Activated naive CD4-positive, alpha-beta T cell treated with anti-CD3 and anti-CD28 coated beads, Interleukin-2, amount 10 ng/mL, durations not matched to agents 7 days and 5 days (primary cell): ENCODE measurements at places on chromosomes 12 and 14.

GRCh38 chr14:34211732-34212131 is 250.3 kb downstream of the SPTSSA start:
- DNase-seq, result no peak

GRCh38 chr12:41442896-41443295 is 254.8 kb downstream of the PDZRN4 start:
- no peak for DNase-seq

DNA sequence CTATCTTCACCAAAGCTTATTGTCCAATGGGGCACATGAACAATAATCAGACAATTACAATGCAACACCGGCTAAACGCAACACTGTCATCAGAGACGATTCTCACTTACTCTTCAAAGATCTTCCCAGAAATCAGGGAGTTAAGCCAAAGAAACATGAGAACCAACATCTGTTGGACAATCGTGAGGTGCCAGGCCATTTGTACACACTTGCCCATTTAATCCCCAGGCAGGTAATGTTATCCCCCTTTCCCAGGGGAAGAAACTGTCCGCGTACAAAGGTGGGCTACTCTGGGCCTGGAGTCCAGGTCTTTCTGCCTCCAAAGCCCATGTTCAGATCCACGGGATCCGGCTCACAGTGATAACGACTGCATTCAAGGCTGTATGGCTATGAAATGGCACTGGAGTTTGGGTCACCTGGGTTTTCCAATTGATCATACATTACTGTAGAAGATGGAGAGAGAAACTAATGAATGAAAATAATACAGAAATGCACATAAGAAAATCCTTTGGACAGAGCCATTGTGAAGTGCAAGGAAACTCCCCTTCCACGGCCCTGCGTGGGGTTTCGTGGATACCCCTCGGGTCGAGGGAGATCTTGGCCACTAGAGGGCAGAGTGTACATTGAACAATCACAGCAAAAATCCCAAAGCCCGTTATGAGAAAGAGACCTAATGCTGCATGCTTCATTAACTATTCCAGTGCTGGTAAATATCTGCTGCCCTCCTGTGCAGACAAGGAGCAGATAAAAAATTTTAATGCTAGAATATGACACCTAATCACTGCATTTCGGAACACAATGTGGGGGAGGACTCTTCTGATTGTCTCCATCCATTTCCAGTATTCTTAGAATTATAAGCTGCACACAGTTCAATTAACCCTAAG is 111.4 kb downstream of the EGLN3 start:
- DNase-seq, result peak; percentile 72

GRCh38 chr14:60642270-60643140 is 6.8 kb downstream of the SIX1 start:
- no peak for DNase-seq

DNA sequence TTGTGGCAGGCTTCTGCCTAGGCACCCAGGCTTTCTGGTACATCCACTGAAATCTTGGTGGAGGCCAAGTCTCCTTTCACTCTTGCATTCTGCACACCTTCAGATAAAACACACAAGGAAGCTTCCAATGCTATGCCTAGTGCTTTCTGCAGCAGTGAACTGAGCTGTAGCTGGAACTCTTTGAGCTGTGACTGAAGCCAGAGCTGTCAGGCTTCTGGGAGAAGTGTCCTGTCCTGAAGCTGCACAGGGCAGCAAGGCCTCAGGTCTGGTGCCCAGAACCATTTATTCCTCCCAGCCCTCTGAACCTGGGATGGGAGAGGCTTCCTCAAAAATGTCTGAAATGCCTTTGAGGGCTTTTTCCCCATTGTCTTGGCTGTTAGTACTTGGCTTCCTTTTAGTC is 941.7 kb downstream of the LRFN5 start:
- DNase-seq, result no peak

GRCh38 chr12:126093908-126094307 is 1028.7 kb downstream of the AACS start:
- no peak for DNase-seq

DNA sequence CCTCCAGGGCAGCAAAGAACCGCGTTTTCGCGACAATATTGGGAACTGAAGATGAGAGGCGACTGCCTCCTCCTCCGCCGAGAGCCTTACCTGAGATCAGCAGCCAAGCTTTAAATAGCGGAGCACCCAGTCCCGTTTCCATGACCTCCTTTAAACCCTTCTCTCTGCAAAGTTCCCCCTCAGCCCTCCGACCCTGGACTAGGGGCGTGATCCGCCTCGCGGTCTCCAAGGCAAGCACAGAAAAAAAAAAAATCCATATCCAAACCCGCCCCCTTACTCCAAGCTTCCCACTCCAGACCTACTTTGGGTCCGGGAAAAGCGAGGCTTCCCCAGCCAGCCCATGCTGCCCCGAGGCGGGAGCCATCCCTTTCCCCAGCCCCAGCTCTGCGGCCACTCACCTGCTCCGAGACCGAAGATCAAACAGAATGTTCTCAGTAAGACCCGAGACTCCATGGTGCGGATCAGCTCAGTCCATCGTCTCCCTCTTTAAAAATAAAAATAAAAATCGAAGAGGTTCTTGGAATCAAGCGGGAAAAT is 630 bp downstream of the NELL2 start:
- DNase-seq, result peak; percentile 31

DNA sequence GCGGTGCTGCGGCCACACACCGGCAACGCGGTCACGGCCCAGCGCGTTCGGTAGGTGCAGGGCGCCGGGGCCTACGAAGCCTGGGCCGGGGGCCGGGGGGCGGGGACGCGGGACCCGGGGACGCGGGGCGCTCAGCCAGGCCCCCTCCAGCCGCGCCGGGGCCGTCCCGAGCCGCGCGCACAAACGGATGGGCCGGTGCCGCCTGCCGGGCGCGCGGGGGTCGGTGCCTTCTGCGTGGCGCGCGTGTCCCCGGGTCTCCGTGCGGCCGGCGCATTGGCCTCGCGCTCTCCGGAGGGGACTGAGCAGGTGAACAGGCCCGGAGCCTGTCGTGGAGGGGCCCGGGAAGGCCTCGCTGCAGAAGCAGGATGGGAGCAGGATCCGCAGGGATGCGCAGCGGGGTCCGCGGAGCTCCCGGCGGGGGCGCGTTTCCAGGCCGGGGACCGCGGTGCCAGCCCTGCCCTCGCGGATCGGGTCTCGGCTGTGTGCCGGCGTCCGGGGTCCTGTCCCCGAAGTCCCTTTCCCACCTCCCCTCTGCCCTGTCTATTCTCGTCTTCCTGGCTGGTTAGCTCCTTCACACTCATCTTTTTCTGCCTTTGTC is 421 bp downstream of the GLT1D1 start:
- DNase-seq, result no peak
